Cerebellum (tissue), 4 donors: ENCODE measurements at places on chromosomes 13 and 19. TPM values are rescaled to one million over a fixed set of nuclear protein-coding genes. Genes with fewer than 3 reads are reported as not detected.

Gene SYDE1
- total RNA-seq = 3.2 TPM

Gene PLEKHA4
- 1.5 TPM for total RNA-seq

Gene SMAD9
- total RNA-seq = 20.0 TPM

Gene PROZ
- not detected for total RNA-seq

Gene MCEMP1
- not detected for total RNA-seq

Gene MIR17HG
- 32.2 TPM for total RNA-seq

Gene ZNF442
- 7.1 TPM for total RNA-seq

Gene OR7A10
- not detected for total RNA-seq

Gene ELANE
- 0.36 TPM for total RNA-seq

Gene EMC10
- total RNA-seq = 42.2 TPM

Gene PTH2
- not detected for total RNA-seq

Gene ERICH4
- not detected for total RNA-seq

Gene SLC8A2
- total RNA-seq = 26.5 TPM

Gene CLC
- total RNA-seq = not detected

Gene SERPINE3
- 0.27 TPM for total RNA-seq

Gene SIGLECL1
- not detected for total RNA-seq

Gene CYP4F2
- not detected for total RNA-seq

Gene MED16
- total RNA-seq = 31.0 TPM

Gene ZIC5
- total RNA-seq = 33.5 TPM

Gene CCNE1
- 3.7 TPM for total RNA-seq

Gene C19orf85
- total RNA-seq = not detected
